ENCODE measurements at places on chromosomes 4 and X. TPM values are rescaled to one million over a fixed set of nuclear protein-coding genes. Genes with fewer than 3 reads are reported as not detected.

F9 gene
- total RNA-seq, result not detected

DNA sequence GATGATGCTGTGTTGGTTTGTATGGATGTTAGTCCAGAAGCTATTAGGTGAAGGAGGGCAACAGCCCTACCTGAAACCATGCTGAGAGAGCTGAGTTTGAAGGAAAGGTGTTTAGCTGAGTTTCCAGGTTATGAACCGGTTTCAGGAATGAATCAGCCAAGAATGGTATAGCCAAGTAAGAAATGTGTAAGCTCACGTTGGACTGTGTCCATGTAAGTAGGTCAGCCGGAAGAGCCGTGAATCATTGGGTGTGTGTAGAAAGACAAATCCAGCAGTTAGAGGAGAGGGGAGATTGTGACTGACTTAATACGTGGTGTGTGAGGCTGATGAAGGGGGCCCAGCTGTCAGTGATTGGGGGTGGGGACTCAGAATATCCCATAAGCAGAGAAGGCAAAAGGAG is 77.2 kb upstream of the SPIN4 start:
- ATAC-seq, result no peak

SH2D1A gene
- 45.5 TPM for total RNA-seq

GRCh38 chrX:21384178-21384577 is 10.0 kb downstream of the CNKSR2 start:
- no peak for ATAC-seq

GRCh38 chr4:156197216-156197615 is 243.6 kb upstream of the CTSO start:
- no peak for ATAC-seq
